ENCODE measurements at places on chromosomes 1 and 21. TPM values are rescaled to one million over a fixed set of nuclear protein-coding genes. Genes with fewer than 3 reads are reported as not detected.

Gene KRTAP13-3
- total RNA-seq: not detected

Gene LRRC53
- not detected for total RNA-seq

Gene GBP7
- not detected for total RNA-seq

- DNase-seq: no peak
These were observed 160.1 kb upstream of the UBE2U start for GRCh38 chr1:64043288-64043687.

- no peak for DNase-seq
These were observed 107.6 kb upstream of the ZNF644 start for GRCh38 chr1:91129458-91129857.

- DNase-seq: no peak
These were observed 113.1 kb downstream of the DNM3 start for GRCh38 chr1:171954361-171954760.

GRCh38 chr1:107140703-107141490, at the start of gene NTNG1:
Gene NTNG1, plus strand, starts transcription at chr1:107141039.
- DNase-seq: no peak

GRCh38 chr1:42143896-42144710, 9.1 kb upstream of the GUCA2B start:
- no peak for DNase-seq
